LHCN-M2 (cell line): ENCODE measurements at places on chromosomes 12 and 14.

- no peak for DNase-seq
These were observed 5.0 kb downstream of the CREBL2 start for GRCh38 chr12:12616512-12617310.

DNA sequence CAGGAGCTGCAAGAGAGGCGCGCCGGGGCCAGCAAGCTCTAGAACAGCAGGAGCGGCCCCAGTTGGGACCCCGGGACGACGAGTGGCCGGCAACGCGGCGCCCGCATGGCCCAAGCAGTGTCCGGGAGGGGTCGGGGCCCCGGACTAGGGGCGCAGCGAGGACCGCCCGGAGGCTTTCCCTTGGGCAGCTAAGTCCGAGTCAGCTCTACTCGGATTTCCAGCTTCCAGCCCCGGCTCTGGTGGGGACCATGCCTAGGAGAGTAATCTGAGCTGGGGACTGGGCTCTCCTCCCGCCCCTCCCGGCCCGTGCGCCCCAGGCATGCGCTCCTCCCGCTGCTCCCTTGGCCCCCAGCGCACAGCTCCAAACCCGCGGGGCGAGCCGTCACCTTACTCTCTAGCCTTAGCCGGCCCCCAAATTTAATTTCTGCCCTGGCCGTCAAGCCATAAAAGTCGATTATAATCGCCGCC is 41.6 kb upstream of the CAPRIN2 start:
- DNase-seq = peak; percentile 67

DNA sequence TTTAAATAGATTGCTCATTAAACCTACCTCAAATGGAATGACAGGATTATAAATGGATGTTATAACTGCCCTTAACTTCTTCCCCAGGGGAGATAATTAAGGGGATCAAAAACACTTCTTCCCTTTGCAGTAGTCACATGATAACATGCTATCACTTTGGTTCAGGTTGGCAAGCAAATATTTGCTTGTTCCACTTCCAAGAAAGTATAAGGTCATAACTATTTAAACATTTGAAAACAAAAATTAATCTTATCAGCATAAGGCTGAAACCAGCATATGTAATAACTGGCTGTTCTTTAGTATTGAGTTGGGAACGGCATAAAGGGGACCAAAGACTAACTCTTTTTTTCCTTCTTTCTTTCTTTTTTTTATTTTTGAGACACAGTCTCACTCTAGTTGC is 2.4 kb upstream of the LYZ start:
- no peak for DNase-seq

GRCh38 chr12:117587631-117588287 is 226.3 kb upstream of the NOS1 start:
- peak; percentile 1 for DNase-seq

DNA sequence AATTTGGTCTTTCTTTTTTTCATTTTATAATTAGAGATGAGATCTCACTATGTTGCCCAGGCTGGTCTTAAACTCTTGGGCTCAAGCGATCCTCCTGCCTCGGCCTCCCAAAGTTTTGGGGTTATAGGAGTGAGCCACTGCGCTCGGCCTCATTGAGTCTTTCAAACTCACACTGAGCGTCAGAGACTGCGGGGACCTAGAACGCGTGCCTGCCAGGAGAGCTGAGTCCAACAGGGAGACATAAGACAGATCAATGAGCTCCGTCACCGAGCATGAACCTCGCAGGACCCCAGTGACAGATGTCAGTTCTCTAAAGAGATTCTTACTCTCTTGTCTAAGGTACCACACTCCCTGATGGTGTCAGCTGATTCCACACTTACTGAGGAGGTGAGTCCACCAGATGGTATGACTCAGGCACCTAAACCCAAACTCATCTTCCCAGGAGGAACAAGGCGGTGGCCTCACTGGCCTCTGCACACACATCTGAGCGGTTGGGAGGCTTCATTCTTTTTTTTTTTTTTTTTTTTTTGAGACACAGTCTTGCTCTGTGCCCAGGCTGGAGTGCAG is 58.9 kb downstream of the CCDC88C start:
- no peak for DNase-seq

- DNase-seq = no peak
These were observed 5.1 kb downstream of the IKBIP start for GRCh38 chr12:98639491-98639890.

- DNase-seq = no peak
These were observed 27.2 kb downstream of the SLC15A4 start for GRCh38 chr12:128796439-128797118.

GRCh38 chr12:111298582-111299436 is 70.1 kb downstream of the PHETA1 start:
- DNase-seq = peak; percentile 33

DNA sequence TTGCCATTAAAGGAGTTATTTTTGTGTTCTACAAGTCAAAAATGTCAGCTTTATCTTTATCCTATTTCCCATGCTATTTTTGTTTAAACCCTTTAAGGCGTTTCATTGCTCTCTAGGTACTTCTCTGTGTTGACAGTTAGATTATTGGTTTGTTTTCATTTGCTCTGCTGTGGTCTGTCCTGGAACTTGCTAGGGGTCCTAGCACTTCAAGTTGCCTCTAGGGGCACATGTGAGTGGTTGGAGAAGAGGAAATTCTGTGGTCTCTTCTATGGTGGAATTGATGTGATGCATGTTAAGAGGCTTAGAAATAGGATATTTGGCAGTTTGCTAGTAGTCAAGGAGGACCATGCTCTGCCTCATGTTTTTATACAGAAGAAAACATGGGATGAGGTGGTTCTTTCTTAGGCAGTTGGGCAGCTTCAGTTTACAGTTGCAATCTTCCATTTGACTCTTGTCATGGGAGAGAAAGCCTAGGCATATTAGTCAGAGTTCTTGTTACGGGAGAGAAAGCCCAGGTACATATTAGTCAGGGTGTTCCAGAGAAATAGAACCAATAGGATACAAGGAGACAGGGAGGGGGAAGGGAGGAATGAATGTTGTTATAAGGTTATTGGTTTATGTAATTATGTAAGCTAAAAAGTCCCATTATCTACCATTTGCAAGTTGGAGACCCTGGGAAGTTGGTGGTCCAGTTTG is 14.4 kb downstream of the TTLL5 start:
- DNase-seq = peak; percentile 17

GRCh38 chr12:132603240-132604150 is 6.9 kb downstream of the LRCOL1 start:
- DNase-seq = no peak

- peak; percentile 53 for DNase-seq
These were observed 1282.2 kb upstream of the USP15 start for GRCh38 chr12:60977966-60978365.

DNA sequence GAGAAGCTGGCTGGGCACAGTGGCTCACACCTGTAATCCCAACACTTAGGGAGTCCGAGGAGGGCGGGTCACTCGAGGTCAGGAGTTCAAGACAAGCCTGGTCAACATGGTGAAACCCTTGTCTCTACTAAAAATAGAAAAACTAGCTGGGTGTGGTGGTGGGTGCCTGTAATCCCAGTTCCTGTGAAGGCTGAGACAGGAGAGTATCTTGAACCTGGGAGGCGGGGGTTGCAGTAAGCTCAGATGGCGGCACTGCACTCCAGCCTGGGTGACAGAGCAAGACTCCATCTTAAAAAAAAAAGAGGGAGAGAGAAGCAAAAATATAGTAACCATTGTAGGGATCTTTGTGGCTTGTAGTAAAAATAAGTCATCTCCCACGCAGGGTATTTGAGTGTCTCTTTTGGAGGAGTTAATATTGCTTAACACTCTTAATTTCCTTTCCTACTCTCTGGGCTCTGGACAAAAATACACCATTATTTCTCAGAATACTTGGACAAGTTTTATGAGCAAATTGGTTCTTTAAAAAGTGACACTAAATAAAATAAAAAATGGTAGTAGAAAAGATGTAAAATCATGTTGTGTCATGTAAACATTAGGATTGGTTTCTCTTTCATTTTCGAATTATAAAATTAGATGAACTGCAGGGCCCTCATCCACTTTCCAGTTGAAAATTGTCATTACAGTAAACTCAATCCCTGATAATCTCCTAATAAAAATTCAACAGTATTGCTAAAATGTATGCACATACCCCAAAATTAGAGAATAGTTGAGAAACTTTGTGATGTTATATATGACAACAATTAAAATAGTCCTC is 61.1 kb upstream of the C12orf71 start:
- DNase-seq = no peak

GRCh38 chr12:8081251-8081920 is 688 bp upstream of the NECAP1 start:
- no peak for DNase-seq
